ENCODE measurements at places on chromosomes 16 and 17. TPM values are rescaled to one million over a fixed set of nuclear protein-coding genes. Genes with fewer than 3 reads are reported as not detected.

The WNK4 gene
- total RNA-seq = 0.16 TPM

The DRC3 gene
- total RNA-seq = 0.61 TPM

DNA sequence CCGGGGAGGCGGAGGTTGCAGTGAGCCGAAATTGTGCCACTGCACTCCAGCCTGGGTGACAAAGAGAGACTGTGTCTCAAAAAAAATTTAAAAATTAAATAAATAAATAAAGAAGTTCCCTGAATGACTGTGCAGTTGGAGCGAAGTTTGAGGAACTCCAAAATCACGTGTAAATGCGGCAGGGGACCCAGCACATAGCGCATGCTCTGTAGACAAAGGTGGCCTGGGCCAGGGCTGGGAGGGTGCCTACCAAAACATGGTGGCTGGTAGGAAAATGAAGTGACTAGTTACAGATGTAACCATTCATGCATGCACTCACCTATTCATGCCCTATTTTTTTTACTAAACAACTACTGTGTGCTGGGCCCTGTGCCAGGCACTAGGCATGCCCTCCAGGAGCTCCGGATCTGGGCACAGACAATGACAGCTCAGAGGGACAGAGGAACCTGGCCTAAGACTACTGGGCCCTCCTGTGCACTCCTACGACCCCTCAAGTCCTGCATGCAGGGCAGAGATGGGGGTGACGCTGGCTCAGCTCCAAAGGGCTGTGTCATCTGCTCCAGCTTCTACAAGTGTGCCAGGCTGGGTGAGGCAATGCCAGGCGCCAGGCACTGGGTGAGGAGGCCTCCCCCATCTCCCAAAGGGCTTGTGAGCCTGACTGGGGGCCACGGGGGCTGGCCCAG is 65.3 kb downstream of the RMI2 start:
- no peak for DNase-seq

The RNF222 gene
- total RNA-seq = 1.2 TPM

GRCh38 chr17:2867441-2868424 is 71.5 kb downstream of the RAP1GAP2 start:
- DNase-seq = no peak

DNA sequence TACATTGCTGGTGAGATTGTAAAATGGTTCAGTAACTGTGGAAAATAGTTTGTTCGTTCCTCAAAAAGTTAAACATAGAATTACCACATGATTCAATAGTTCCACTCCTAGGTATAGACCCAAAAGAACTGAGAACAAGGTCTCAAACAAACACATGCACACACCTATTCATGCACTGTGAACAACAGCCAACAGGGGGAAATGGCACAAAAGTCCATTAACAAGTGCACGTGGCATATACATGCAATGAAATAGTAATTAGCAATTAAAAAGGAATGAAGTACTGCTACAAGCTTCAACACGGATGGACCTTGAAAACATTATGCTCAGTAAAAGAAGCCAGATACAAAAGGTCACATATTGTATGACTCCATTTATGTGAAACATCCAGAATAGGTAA is 23.8 kb downstream of the SDK2 start:
- no peak for DNase-seq

DNA sequence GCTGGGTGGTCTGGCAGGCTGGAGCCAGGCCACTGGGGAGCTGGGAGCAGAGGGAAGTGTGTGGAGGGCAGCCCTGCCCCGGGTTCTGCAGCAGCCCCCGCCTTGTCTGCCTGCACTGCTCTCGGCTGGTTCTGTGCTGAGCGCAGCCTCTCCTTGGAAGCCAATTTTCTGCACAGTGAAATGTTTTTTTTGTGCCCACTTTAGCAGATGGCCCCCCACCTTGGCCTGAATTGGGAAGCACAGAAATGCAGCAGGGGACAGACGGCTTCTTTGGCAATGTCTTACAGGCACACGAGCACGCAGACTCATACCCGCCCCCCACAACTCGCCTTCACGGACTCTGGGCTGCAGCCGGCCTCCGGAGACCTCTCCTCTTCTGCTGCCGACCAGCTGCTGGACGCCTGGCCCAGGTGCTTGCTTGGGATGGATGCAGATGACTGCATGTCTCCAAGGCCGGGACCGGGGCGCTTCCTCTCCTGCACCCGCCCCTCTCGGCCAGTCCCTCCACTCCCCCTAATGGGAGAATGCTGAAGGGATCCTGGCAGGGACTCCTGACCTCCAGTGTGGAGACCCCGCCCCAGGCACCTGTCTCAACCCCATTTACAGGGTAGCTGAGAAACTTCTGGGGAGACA is 14.8 kb downstream of the NPTX1 start:
- no peak for DNase-seq

The PLA2G10 gene
- total RNA-seq = not detected

GRCh38 chr16:20954574-20954973 is 54.0 kb downstream of the LYRM1 start:
- DNase-seq = no peak

GRCh38 chr17:74919440-74920305 is 3.4 kb downstream of the USH1G start:
- DNase-seq = no peak

DNA sequence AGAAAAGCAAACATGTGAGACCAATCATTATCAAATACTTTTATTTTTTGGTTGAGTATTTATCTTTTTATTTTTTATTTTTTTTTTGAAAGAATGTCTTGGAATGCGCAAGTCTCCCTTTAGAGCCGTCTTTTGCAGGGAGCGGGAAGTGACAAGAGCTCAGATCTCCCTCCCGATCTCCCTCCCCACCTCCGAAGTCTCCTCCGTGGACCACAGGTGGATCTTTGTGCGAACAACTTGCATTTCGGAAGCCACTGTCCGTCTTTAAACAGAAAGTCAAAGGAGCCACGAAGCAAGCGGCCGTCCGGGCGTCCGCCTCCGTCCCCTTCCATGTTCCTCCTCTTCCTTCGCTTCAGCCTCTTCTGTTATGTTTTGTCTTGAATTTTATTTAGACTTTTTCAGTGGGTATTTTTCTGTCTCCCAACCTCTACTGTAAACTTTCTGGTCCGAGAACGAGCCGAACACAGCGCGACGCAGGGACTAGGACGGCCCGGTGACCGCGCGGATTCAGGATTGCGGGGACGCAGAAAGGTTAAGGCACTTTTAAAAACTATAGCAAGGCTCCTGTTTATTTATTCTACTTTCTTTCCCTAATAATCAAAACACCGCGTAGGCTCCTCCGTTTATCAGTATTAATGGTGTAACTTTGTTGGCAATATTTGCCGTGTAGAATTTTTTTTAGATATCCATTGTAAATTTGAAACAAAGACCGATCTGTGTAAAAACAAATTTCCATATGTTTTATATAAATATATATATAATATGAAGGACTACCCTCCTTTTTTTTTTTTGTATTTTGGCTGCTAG is 3.3 kb downstream of the FOXF1 start:
- no peak for DNase-seq

GRCh38 chr17:66240630-66241029 is 11.4 kb upstream of the APOH start:
- no peak for DNase-seq

DNA sequence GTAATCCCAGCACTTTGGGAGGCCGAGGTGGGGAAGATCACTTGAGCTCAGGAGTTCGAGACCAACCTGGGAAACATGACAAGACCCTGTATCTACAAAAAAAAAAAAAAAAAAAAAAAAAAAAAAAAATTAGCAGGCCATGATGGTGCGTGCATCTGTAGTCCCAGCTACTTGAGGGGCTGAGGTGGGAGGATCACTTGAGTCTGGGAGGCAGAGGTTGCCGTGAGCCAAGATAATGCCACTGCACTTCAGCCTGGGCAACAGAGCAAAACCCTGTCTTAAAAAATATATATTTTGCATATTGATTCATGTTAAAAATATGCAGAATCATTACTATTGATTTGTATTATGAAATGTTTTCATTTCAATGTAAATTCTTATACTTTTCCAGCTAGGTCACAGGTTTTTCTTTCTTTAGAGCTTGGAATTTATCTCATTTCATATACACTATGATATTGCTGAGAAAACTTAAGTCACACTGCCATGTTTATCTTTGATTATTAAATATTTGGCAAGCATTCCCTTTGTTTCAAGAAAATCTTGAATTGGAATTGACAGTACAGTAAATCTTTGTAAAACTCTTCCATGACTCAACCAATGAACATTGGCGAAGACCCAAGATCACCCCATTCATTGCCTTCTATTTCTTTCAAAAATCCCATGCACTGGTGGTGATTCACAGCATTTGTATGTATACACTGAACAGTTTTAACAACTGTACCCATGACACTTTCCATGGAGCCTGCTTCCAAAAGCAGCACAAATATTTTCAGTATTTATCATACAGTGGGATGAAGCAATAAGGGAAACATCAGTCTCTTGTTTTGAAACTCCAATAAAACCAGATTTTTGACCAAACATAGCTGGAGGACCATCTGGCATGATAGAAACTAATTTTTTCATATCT is 83.5 kb upstream of the TNRC6A start:
- no peak for DNase-seq

DNA sequence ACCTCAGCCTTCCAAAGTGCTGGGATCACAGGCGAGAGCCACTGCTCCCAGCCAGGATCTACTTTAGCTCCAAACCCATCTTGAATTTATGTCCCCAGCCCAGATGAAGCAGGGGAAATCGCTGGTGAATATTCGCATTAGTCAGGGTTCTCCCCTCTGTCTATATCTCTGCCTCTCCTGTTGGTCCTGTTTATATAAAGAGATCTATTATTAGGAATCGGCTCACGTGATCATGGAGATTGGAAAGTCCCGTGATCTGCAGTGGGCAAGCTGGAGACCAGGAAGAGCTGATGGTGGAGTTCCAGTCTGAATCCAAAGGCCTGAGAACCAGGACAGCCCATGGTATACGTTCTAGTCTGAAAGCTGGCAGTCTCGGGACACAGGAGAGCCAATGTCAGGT is 382.8 kb downstream of the SEC14L1 start:
- DNase-seq = no peak

The SLC13A2 gene
- not detected for total RNA-seq

- peak; percentile 2 for DNase-seq
Observed at GRCh38 chr16:70805787-70806186, 4.8 kb upstream of the VAC14 start.

- DNase-seq = peak; percentile 48
Observed at GRCh38 chr16:88920618-88921590, 54.4 kb upstream of the PABPN1L start.

GRCh38 chr16:49967012-49967559 is 57.9 kb upstream of the CNEP1R1 start:
- DNase-seq = no peak

GRCh38 chr17:40551879-40552768 is 13.1 kb downstream of the CCR7 start:
- DNase-seq = peak; percentile 47

- no peak for DNase-seq
Observed at GRCh38 chr16:86993426-86994110, 323.6 kb downstream of the C16orf95 start.

- DNase-seq = no peak
Observed at GRCh38 chr17:79647456-79647915, 36.6 kb upstream of the RBFOX3 start.

DNA sequence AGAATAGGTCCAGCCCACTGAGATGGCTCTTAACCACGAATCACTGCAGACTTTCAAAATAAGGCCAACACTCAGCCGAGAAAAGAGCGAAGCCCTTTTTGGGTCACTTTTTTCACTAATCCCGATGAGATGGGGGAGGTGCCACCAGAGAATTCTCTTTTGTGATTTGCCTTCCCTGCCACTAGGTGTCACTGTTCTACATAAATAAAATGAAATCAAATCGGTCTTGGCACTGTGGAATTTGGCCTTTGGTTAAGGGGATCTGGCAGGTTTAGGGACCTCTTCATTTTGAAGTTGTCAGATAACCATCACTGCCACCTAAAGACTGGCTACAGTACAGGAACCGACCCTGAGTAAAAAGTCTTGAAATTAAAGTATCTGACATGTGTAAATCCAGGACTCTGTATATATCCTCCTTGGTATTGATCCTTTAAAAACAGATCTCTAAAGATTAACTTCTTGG is 147.0 kb downstream of the HS3ST4 start:
- peak; percentile 10 for DNase-seq

- no peak for DNase-seq
Observed at GRCh38 chr16:77300256-77300655, 101.0 kb downstream of the SYCE1L start.

Measured in CD8-positive, alpha-beta T cell (primary cell).